ENCODE measurements at places on chromosomes 1 and 21.

DNA sequence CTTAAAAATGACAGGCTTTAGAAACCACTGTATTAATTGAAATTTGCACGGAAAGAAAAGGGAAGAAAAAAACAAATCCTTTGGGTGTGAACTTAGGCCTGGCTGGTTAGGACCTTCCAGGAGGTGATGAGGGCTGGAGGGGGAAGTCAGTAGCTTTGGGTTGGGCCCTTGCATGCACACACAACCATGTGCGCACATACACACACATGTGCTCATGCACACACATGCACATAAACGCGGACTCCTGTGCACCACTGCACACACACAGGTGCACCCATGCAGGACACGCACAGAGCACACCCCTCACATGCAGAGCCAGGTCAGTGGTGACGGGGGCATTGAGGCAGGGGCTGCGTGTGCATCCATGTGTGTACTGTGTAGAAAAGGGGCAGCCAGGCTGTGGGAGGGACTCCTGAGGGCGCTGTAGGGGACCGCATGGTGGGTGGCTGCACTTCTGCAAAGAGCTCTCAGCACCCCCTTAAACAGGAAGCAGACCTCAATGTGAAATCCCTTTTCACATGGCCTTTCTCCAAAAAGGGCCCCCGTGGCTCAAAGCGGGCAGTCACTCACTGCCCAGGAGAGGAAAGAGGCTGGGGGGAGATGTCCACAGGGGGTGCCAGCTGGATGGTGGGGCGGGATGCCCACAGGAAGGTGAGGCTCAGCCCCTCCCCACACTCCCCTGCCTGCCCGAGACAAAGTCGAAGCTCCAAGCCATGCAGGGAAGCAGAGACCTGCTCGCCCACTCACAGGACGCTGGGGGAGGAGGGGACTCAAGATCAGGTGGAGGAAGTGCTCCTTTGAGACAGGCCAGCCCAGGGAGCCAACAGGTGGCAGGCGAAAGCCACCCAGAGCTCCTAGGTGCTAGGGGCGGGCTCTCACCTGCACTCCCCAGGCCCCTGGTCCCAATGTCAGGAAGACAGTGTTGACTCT is 95.2 kb downstream of the ITPKB start:
- no peak for DNase-seq

DNA sequence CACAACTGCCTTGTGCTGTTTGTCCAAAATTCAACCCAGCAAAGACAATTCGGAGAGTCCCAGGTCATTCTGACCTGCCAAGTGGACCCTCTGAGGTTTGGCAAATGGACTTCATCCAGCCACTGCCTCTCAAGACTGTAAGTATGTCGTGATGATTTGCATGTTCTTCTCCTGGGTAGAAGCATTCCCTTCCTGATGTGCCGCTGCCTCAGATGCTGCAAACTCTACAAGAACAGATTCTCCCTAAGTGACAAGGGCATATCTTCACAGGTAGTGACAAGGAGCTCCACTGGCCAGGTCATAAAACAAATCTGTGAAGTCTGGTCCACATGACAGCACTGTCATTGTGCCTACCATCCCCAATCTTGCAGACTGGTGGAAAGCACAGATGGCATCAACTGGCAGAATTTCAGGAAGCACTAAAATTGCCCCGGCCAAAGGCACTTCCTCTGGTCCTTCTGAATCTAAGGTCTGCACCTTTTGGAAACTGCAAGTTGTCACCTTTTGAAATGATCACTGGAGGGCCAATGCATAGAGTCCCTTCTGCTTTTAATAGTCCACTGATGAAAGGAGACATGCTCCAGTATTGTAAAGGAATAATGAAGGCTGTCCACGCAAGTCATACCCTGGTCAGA is 27.4 kb downstream of the POFUT2 start:
- no peak for DNase-seq

GRCh38 chr1:184553845-184554244 is 167.0 kb downstream of the C1orf21 start:
- DNase-seq = no peak

DNA sequence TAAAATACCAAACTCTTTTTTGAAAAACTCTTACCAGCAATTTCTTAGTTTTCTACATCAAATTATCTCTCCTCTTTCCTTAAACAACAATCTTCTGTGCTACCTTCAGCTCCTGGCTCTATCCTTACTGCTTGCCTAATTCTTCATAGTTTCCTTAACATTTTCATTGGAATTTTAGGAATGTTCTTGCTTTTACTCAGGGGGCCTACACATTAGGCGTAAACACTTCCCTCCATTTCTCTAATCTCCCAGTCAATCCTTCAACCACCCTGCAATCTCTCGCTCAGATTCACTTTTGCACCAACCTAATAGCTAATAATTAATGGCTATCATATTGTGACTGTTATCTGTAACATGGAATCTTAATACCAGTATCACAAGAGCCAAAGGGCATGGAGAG is 50.1 kb downstream of the ADAMTS5 start:
- no peak for DNase-seq

GRCh38 chr1:95287081-95287480 is 53.1 kb downstream of the RWDD3 start:
- no peak for DNase-seq
